ENCODE measurements at places on chromosomes 5 and 9.

DNA sequence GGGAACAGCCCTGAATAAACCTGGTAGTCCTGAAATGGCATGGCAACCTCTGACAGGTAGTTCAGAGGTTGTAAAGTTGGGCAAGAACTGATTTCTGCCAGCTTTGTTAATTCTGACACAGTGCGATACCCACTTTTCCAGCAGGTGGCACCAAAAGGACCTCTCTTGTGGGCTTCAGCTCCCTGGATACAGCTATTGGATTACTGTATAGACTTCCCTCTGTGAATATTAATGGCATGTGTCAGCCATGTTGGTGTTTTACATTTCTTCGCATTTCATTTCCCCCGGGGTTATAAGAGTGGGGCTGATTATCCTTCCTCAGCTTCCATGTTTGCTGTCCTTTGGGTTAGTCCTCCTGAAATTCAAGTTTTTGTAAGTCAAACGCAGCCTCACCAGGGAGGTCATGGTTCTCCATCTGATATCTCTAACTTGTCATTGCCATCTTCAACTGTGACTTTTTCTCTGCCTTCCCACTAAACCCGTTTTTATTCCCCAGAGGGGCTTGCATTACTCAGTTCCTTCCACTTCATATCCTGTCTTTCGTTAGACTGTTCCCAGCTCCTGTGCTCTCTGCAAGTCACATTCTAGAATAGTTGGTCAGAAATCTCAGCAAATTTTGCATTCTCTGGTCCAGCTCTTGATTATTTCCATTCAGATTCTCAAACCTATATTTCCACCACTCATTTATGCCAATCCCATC is 135.6 kb downstream of the LIFR start:
- peak; percentile 32 for DNase-seq

- no peak for DNase-seq
These were observed 260.4 kb upstream of the IRX4 start for GRCh38 chr5:2143088-2143487.

- DNase-seq, result no peak
These were observed 38.7 kb downstream of the CCDC125 start for GRCh38 chr5:69293882-69294281.

GRCh38 chr5:139461698-139462097 is 845 bp downstream of the ECSCR start:
- no peak for DNase-seq

GRCh38 chr9:82354279-82354659 is 365.7 kb downstream of the SPATA31D1 start:
- DNase-seq, result no peak

DNA sequence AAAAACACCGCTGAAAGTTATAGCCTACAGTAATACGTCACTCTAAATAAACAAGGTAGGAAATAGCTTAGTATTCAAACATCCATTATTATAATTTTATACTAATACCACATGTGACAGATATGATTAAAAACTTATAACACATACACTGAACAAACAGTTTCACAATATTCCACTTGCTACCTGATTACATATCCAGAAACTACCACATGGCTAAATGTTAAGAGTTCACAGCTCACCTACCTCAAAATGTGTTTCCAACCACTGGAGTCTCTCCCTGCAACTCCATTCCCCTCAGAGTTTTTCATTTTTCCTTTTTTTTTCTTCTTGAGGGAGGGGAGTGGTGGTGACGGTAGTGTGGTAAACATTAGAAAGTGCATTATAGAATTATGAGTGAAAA is 12.1 kb downstream of the RICTOR start:
- DNase-seq, result no peak

DNA sequence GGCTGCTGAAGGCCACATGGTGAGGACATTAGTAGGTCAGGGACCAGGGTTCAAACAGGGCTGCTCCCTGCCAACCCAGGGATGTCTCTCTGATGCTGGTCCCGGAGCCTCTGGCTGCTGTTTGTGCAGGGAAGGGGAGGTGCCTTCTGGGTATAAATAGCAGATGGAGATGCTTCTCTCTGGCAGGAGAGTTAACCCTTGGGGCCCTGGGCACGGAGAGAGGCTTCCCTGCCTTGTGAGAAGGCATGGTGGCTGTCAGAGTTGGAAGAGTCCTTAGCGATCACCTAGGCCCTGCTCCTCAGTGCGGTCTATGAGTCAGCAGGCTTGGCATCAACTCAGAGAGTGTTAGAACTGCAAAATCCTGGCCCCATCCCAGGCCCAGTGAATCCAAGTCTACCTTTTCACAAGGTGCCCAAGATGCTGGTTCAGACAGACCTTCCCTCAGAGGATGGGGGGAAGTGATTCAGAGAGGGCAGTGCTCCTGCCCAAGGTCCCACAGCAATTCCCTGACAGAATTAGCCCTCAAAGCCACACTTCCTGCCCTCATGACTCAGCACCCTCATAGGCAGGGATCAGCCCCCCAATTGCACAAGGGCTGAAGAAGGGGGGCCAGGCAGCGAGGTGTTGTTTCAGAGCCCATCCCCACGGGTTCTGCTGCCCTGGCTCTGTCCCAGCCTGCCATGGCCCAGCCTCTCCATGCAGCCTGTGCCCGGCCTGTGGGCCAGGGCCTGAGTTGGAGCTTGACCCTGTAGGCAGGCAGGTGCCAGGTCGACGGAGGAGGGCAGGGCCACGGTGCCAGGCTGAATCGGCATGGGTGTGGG is 25.6 kb downstream of the CAMK2A start:
- DNase-seq, result no peak

GRCh38 chr9:87065981-87066380 is 118.7 kb upstream of the GAS1 start:
- DNase-seq, result no peak

- DNase-seq, result no peak
These were observed 33.1 kb upstream of the MYOT start for GRCh38 chr5:137834498-137835049.

DNA sequence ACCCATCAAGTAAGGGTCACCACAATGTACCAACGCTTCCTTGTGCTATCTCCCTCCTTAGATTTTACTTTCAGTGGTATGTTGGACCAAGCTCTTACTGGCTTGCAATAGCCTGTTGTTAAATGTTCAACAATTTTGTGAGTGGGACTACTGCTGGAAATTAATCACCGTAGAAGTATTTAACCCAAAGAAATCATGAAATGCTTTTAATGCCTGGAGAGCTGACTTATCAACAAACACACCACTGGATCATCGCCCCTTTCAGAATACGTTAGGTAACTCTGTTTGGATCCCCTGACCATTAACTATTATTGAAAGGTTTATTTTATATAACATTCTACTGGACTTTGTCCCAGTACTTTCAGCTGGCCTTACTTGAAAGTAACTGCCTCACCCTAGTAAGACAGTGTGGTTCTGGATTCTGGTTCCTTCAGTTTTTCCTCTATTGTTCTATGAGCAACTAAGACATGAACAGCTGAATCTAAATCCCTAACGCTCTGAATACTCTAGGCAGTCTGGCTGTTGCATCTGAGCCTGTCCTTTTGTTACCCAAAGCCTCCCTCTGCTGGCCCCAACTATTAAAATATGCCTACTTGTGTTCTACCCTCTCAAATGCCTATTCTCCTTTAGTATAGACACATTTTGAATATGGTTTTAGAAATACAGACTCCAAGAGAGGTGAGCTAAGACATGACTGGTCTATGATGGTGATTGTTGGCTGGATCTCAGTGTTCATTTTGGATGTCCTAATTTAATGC is 1203.4 kb upstream of the DMAC1 start:
- peak; percentile 14 for DNase-seq

DNA sequence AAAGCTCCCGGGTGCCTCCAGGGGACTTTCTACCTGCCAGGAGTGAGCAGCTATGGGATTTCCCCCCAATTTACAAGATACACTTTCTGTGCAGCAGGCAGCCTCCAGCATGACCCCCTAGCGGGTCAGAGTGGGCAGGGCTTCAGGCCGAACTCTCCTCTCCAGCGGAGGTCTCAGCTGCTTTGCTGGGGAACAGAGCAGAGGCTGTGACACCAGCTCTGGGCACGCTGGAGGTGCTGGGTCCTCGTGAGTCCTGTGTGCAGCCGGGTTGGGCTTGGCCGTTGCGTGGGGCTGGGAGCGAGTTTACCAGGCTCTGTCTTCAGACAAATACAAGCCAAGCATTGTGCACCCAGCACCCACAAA is 2.9 kb downstream of the NRARP start:
- no peak for DNase-seq

DNA sequence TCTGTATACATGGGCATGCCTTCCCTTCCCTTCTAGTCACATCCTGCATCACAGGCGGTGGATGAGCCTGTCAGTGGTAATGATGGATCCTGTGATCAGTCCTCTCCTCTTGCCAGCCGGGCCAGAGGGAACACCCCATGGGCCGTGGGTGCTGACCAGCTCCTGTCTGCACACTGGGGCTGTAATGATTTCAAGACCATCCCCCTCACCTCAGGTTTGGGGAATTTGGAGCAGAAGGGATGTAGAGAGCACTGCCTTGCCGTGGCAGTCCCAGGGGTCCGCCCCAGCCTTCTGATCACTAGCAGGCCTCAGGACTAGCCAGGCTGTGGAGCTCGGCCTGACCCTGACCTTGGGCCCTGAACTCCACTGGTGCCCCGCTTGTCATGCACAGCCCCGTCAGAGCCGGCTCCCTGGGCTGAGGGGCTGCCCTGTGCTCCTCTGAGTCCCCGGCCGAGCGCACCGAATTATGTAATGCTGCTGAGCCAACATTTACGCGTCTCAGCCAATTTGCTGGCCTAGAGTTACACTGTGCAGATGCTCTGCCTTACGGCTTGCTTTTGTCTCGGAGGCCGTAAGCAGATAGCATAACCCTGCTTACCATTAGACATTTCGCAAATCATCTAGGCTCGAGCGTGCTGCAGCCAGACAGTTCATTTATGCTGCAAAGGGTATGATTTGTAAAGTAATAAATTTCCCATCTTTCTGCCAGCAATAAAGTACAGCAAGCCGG is 155.3 kb downstream of the MACROH2A1 start:
- no peak for DNase-seq

DNA sequence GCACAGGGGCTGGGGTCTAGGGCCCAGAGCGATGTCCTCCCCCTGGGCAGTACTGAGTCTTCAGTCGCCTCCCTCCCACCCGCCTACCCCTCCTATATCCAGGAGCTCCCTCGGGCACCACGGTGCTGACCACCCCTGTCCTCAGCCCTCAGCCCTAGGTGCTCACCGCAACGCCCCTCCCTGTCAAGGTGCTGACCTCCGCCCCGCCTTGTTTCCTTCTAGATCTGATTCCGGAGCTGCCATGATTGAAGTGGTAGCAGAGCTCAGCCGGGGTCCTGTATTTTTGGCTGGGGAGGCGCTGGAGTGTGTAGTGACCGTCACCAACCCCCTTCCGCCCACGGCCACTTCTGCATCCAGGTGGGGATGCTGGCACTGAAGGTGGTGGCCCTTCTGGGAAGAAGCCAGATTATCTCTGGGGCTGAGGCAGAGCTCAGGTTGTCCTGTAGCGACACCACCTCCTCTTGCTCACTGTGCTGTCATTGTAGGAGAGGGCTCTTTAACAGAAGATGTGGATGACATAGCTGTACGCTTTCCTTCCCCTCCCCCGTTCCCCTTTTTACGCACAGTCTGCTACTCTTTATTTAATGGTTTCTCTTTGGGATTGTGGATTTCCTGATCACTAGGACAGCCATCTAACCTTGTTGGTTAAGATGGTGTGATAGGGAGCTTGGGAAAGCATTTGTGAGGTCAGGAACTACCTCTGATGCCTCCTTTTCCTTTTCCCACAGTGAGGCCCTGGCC is 598 bp downstream of the RGP1 start:
- DNase-seq, result no peak

DNA sequence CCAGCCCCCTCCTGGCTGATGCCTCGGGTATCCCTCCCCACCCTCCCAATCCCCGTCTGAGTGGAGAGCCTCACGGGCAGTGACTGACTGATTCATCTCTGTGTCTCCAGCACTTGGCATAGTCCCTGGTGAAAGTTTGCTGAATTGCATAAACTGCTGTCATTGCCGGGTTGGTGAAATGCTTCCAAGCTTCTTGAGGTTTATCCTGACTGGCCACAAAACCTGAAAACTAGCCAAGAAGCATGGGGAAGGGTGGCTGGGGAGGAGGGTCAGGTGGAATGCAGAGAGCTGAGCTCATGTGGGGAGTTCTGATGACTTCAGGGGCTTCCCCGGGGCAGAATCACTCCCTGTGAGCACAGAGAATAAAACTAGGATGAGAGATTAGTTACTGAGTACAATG is 56.9 kb upstream of the GGTA1 start:
- DNase-seq, result no peak

DNA sequence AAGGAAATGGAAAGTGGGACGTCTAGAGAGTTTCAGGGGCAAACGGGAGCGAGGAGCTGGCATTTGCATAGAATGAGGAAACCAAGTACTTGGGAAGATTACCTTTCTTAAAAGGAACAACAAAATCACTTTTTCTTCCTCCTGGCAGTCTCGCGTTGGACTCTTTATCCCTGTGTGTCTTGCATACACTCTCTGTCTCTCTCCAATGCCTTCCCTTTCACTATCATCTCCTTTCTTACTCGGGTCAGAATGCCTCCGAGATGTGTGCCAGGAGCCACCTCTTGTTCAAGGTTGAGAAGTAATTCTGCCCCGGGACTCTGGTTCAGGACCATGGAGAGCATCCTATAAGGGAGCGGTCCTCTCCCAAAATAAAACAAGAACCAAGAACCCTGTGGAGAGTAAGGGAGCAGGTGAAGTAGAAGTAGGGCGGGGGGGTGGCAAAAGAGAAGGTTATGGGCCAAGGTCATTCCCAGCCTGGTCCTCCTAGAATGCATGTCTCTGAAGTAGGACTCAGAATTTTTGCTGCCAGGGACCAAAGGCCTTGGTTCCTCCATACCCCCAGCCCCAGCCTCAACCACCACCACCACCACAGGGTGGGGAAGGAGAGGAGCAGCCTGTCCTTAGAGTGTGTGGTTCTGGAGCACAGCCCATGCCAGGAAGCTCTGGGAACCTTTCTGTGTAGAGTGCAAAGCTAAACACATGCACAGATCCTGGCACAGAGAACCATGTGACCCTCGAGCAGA is 72.1 kb upstream of the ARAP3 start:
- DNase-seq, result no peak

DNA sequence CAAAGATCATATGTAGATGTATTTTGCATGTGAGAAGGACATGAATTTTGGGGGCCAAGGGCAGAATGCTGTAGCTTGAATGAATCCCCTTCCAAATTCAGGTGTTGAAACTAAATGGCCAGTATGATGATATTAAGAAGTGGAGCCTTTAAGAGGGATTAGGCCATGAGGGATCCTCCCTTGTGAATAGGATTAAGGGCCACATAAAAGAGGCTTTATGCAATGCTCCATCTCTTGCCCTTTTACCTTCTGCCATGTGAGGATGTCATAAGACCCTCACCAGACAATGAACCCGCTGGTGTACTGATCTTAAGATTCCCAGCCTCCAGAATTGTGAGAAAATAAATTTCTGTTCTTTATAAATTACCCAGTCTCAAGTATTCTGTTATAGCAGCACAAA is 206.1 kb downstream of the YTHDC2 start:
- no peak for DNase-seq

Measured in COR-L47 (cell line).